Tibial nerve (tissue), 4 donors: ENCODE measurements at places on chromosomes 11 and 22. TPM values are rescaled to one million over a fixed set of nuclear protein-coding genes. Genes with fewer than 3 reads are reported as not detected.

DNA sequence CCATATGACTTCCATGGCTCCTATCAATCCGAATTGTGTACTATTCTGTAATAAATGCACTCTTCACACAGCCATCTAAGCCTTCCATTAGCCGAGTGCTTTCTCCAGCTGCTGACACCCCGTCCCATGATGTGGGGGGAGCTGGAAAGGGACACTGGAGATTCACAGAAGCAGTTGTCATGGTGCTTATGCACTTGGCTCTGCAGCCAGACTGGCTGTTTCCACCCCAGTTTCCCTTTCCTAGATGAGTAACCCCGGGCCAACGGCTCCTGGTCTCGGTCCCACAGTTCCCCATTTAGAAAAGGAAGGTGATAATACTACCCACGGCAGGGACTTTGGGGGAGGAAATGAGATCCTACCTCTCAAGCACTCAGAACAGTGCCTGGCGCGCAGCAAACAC lies 244.9 kb upstream of the SYN3 start:
- no peak for DNase-seq

GRCh38 chr11:79081471-79082031 lies 359.3 kb downstream of the TENM4 start:
- DNase-seq = no peak

GRCh38 chr11:33412241-33412640 lies 155.1 kb downstream of the HIPK3 start:
- no peak for DNase-seq

DNA sequence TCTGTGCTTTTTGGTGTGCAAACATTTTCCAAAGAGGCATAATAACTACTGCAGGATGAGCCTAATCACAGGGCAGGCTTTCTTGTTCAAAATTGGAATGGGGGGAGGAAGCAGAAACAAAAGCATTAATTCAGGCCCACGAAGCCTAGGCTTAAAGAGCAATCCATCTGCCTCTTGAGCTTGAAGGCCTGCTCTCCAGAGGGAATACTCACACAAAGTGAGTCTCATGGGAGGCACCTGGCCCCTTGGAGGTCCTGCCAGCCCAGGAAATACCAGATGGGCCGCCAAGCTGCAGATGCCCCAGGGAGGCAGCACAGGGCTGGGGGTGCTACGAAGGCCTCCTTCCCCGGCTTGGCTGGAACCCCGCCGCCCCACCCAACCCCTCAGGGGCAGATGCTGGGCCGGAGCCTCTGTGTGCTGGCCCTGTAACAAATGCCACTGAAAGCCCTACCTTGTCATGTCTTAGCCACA lies 39.3 kb upstream of the COMT start:
- no peak for DNase-seq

DNA sequence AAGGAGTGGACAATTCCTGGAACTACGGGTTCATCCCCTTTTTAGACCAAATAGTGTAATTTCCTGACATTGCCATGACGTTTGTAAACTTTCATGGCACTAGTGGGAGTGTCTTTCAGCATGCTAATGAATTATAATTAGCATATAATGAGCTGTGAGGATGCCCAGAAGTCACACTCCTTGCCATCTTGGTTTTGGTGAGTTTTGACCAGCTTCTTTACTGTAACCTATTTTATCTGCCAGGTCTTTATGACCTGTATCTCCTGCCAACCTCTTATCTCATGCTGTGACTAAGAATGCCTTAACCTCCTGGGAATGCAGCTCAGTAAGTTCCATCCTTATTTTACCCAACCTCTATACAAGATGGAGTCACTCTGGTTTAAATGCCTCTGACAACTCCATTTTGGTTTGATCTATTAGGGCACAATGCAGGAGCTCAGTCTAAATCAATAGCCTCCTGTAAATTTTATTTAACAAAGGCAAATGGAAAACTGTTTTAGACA lies 20.7 kb downstream of the OR10A6 start:
- DNase-seq = no peak

- DNase-seq = no peak
Measured at GRCh38 chr11:88181776-88182175, 6.5 kb upstream of the RAB38 start.

Gene PNPLA3
- total RNA-seq = 1.5 TPM
